ENCODE measurements at places on chromosomes 6 and 20. TPM values are rescaled to one million over a fixed set of nuclear protein-coding genes. Genes with fewer than 3 reads are reported as not detected.
A peak's percentile ranks its signal among the peaks of the same experiment; 100 is the strongest.

DNA sequence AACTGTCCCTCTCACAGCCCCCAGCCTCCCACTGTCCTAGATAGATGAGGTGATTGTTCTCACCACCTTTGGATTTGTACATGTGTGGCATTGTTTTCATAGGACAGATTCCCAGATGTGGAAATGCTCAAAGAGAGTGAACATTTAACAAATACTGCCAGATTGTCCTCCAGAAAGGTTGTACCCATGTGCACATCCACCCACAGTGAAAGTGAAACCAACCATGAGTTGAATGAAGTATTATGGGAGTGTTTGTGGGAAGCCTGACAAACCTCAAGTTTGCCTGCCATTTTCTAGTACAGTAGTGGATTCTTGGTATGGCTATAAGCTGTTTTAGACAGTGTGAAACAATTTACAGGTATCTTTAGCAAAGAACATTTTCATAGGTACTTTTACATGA lies 42.7 kb downstream of the ANKRD6 start:
- peaks cover 15% of the 10 kb centered on the region for H3K4me1 ChIP-seq
- no peak overlapping the region for H3K27ac ChIP-seq
- DNase-seq = peak; percentile 20
- H3K27me3 ChIP-seq = no peaks in the 10 kb centered on the region
- H3K36me3 ChIP-seq = no peaks in the 10 kb centered on the region

GRCh38 chr6:30615958-30616810 lies 859 bp downstream of the PPP1R10 start:
- H3K36me3 ChIP-seq = peaks cover 60% of the 10 kb centered on the region
- DNase-seq = peak; percentile 27
- no peaks in the 10 kb centered on the region for H3K27me3 ChIP-seq
- H3K4me3 ChIP-seq = peak overlapping the region; percentile 87

DNA sequence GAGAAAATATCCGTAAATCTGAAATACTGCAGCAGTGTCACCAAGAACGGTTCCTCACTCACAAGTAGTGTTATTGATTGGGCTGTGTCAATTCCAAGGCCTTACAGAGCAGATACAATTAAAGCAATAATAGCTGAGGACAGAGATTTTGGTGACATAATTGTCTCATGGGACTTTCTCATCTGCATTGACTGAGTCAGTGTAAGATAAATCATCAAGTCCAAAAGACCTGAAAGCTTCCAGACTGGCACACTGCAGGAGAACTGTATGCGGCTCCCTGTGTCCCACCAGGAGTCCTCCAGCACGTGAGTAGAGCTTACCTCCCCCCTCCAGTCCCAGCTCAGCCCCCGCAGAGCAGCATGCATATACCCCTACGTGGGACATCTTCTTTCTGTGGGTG lies 655.2 kb upstream of the ARID1B start:
- H3K27me3 ChIP-seq = no peaks in the 10 kb centered on the region
- peaks cover 2% of the 10 kb centered on the region for H3K36me3 ChIP-seq
- DNase-seq = no peak
- H3K4me1 ChIP-seq = no peaks in the 10 kb centered on the region
- no peak overlapping the region for H3K4me3 ChIP-seq
- H3K27ac ChIP-seq = no peak overlapping the region

- peaks cover 18% of the 10 kb centered on the region for H3K36me3 ChIP-seq
- peaks cover 46% of the 10 kb centered on the region for H3K4me1 ChIP-seq
- H3K4me3 ChIP-seq = peak overlapping the region; percentile 91
- DNase-seq = no peak
Measured at GRCh38 chr6:43634702-43635303, 837 bp upstream of the MAD2L1BP start.

MYO6 gene
- 1.8 TPM for total RNA-seq

DNA sequence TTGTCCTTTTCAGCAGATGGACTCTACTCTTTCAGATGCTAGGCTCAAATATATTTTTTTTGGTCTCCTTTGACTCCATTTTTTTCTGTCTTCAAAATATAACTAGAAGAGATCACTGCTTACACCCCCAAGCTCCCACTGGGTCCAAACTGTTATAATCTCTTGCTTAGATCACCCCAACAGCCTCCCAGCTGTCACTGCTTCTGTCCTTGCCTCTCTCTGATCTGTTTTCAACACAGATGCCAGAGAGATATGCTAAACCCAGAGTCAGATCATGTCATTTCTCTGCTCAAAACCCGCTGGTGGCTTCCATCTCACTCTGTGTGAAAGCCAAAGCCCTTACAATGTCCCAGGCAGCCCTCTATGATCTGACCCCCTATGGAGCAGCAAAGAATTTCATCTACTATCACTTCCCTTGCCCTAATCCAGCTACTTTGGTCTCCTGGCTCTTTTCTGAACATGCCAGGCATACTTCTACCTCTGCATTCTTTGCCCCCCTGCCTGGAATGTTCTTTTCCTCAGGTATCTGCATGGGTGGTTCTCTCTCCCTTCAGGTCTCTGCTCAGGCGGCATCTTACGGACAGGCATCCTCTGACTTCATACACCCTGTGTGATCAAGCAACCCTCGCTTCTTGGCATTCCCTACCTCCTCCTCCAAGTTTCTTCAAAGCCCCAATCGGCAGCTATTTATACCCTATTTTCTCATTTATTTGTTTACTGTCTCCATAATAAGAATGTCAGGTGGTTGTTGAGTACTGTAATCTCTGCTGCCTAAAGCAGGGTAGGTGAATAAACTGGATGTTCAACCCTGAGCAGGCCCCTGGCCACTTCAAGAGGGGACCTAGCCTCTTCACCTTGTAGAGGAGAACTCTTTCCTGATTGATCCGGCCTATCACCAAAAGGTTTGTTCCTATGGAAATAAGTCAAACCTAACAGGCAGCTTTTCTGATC lies 43.6 kb upstream of the SLC4A11 start:
- no peaks in the 10 kb centered on the region for H3K4me1 ChIP-seq
- no peaks in the 10 kb centered on the region for H3K27me3 ChIP-seq
- H3K4me3 ChIP-seq = no peak overlapping the region
- H3K36me3 ChIP-seq = no peaks in the 10 kb centered on the region

CST2 gene
- total RNA-seq = not detected

CTCFL gene
- total RNA-seq = not detected

DNA sequence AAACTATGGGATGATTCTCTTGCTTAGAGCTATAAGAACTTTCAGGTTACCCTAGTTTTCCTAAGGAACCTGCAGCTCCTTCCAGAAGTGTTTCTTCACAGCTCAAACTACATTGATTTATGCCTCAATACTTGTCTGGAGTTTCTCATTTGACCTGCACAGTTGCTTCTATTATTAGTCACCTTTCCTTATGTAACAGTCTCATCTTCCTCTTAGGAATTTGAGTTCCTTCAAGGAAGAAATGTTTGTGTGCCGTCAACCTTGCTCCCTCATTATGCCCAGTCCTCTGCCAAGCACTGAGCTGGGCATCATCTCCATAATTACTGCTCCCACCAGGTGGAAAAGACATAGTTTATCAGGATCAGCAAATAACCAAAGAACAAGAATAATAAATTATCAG lies 466.4 kb downstream of the PKHD1 start:
- no peaks in the 10 kb centered on the region for H3K27me3 ChIP-seq
- no peak for DNase-seq
- no peak overlapping the region for H3K4me3 ChIP-seq
- no peak overlapping the region for H3K27ac ChIP-seq
- no peaks in the 10 kb centered on the region for H3K4me1 ChIP-seq

PLN gene
- total RNA-seq = not detected

DNA sequence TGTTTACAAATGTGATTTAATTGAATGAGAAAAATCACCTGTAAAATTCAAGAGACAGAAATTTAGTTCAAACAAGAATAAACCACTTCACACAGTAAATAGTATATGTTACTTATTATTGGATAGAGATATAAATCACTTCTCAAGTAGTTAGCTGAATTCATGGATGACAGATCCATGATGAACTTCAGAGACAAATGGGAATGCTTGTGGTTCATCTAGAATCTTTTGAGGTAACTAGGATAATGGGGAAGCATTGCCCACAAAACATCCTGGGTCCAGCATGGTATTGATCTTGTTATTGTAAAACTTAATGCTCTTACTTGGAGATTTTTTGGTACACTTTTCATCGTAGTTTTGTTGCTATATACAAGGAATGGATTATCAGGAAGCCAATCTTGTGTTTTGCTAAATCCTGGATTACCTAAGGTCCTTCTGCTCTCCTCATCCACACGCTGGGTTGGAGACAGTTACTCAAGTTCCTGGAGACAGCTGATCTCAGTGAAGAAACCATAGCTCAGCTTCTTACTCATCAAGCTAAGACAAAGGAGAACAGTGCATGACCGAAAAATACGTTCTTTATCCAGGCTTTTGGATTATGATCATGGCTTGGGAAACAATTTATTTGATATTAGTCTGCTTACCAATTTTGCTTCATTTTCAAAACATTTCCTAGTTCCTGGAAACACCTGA lies 142.5 kb upstream of the PREP start:
- no peak overlapping the region for H3K4me3 ChIP-seq
- no peaks in the 10 kb centered on the region for H3K4me1 ChIP-seq
- DNase-seq = no peak

DNA sequence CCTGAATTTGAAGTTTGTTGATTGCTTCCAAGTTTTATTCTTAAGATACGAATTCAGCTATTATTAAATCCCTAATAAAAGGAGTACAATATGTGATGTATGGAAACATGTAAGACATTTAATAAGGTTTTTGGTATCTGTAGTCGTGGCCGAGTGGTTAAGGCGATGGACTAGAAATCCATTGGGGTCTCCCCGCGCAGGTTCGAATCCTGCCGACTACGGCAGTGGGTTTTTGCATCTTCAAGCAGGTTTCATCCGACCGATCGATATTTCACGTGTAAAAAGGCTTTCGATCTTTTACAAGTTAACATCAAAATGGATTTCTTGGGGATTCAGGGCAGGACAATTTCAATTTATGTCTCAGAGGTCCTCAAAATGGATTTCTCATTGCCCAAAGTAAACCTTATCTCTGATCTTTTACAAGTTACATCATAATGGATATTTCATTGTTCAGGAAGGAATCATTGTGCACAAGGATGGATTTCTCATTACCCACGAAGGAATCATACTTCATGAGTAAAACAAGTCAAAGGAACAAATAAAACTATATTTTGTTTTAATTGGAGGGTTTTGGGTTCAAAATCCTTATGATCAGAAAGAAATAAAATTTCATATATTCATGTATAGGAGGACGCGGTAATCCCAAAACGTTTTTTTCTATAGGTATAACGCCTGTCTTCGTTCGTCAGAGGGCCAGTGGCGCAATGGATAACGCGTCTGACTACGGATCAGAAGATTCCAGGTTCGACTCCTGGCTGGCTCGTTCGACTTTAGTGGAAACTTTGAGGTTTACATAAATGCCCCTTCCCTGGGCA lies 37.3 kb upstream of the BTN3A2 start:
- H3K27me3 ChIP-seq = peaks cover 32% of the 10 kb centered on the region
- peaks cover 5% of the 10 kb centered on the region for H3K36me3 ChIP-seq
- peak; percentile 87 for DNase-seq
- H3K4me3 ChIP-seq = peak overlapping the region; percentile 80
- peak overlapping the region; percentile 88 for H3K27ac ChIP-seq
- peaks cover 41% of the 10 kb centered on the region for H3K4me1 ChIP-seq

NMBR gene
- total RNA-seq = not detected

GRCh38 chr6:13508711-13509705 lies 21.6 kb upstream of the GFOD1 start:
- no peak overlapping the region for H3K4me3 ChIP-seq
- H3K36me3 ChIP-seq = no peaks in the 10 kb centered on the region
- no peaks in the 10 kb centered on the region for H3K4me1 ChIP-seq
- H3K27me3 ChIP-seq = no peaks in the 10 kb centered on the region

EYA2 gene
- not detected for total RNA-seq

GRCh38 chr6:37554480-37554819 lies 54.8 kb upstream of the CCDC167 start:
- no peak for DNase-seq
- H3K27ac ChIP-seq = no peak overlapping the region
- H3K4me1 ChIP-seq = peaks cover 38% of the 10 kb centered on the region
- no peak overlapping the region for H3K4me3 ChIP-seq
- no peaks in the 10 kb centered on the region for H3K36me3 ChIP-seq

DNA sequence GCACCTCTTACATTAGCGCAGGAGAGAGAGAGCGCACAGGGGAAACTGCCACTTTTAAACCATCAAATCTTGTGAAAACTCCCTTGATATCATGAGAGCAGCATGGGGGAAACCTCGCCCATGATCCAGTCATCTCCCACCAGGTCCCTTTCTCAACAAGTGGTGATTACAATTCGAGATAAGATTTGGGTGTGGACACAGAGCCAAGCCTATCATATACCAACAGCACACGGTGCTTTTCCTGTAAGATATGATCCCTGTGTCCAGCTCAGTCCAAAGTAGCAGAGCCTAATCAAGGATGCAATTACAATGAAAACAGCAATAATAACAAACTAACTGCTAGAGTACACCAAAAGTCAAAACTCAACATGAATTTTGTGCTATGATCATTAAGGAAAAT lies 148.7 kb upstream of the TCF21 start:
- H3K36me3 ChIP-seq = no peaks in the 10 kb centered on the region
- DNase-seq = no peak
- H3K27ac ChIP-seq = no peak overlapping the region

DNA sequence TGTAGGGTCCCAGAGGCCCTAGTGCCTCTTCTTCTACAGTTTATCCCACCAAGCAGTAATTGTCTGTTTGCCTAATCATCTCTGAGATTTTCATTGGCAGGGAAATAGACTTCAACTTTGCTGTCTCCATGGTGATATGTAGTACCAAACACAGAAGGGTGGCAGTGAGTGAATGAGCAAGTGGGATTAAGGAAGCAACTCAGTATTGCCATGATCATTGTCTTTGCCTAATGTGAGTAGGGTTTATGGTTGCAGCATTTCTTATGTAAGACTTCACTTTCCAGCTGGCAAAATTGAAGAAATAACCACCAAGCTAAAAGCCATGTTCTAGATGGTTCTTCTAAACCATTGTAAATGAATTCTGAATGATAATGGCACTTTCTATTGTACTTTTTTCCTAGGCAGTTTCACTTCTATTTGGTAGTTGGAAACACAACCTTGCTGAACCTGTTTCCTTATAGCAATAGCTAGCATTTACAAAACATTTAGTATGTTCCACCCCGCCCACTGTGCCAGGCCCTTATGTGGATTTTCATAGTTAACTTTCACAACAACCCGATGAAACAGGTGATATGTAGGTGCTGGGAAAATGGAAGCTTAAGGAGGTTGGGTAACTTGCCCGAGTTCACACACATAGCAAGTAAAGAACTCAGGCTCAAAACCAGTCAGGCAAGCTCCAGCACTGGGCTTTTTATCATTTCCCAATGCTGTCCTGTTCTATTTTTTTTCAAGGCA lies 32.0 kb downstream of the ZC2HC1B start:
- no peaks in the 10 kb centered on the region for H3K36me3 ChIP-seq
- DNase-seq = no peak
- no peak overlapping the region for H3K4me3 ChIP-seq
- H3K27ac ChIP-seq = no peak overlapping the region
- H3K4me1 ChIP-seq = no peaks in the 10 kb centered on the region
- no peaks in the 10 kb centered on the region for H3K27me3 ChIP-seq

GGTLC1 gene
- not detected for total RNA-seq

GRCh38 chr6:110017946-110018345 lies 39.8 kb downstream of the GPR6 start:
- H3K4me3 ChIP-seq = no peak overlapping the region
- no peaks in the 10 kb centered on the region for H3K36me3 ChIP-seq
- H3K27me3 ChIP-seq = no peaks in the 10 kb centered on the region
- peaks cover 14% of the 10 kb centered on the region for H3K4me1 ChIP-seq
